Cortex of kidney (tissue), 1 donor: ENCODE measurements at places on chromosomes 5 and 9.

DNA sequence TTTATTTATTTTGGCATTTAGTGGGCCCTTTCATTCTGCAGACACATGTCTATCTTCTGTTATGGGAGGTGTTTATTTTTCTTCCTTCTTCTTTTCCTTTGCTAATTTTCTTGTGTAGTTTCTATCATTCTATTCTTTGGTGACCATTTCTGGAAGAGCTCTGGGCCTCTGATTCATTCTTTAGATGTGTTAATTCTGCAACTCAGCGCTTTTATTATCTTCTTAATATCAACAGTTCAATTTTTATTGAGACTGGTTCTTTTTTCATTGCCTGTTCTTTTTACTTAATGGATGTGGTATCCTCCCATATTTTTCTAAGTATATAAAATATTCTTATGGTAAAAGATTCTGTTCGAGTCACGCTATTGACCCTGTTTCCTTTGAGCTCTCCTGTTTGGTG, 112.0 kb downstream of the HSPA4 start:
- no peak for DNase-seq

GRCh38 chr5:79834098-79834753, 144.6 kb downstream of the CMYA5 start:
- no peak for DNase-seq

- no peak for DNase-seq
These were observed 167.7 kb upstream of the NMUR2 start for GRCh38 chr5:152572812-152573211.

DNA sequence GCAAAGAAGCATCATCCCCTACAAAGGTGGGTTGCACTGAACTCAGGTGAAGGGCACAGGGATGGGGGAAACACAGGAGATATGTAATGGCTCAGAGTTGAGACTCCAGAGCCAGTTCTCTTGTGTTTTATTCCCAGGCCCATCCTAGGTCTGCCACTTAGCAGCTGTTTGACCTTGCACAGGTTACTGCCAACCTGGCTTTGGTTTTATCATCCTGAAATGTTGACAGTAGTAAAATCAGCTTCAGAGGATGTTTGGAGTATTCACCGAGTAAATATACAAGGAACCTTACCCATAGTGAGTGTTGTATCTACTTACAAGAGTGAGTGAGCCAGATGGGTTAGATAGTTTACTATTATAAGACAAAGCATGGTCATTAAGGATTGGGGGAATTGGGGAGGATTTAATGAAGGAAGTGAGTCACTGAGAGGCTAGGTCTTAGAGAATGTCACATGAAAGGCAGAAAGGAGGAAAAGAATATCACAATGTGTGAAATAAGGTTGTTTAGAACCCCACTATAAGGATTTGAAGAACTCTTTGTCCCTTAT, 141.3 kb downstream of the MAN2A1 start:
- no peak for DNase-seq

GRCh38 chr5:27026063-27026462, 12.3 kb downstream of the CDH9 start:
- DNase-seq: no peak

- no peak for DNase-seq
These were observed 3.9 kb downstream of the CCDC183 start for GRCh38 chr9:136799854-136800657.

GRCh38 chr5:107806271-107806670, 135.5 kb upstream of the EFNA5 start:
- no peak for DNase-seq
